ENCODE measurements at places on chromosomes 7 and 10. TPM values are rescaled to one million over a fixed set of nuclear protein-coding genes. Genes with fewer than 3 reads are reported as not detected.

Gene ZNF727
- total RNA-seq: not detected

DNA sequence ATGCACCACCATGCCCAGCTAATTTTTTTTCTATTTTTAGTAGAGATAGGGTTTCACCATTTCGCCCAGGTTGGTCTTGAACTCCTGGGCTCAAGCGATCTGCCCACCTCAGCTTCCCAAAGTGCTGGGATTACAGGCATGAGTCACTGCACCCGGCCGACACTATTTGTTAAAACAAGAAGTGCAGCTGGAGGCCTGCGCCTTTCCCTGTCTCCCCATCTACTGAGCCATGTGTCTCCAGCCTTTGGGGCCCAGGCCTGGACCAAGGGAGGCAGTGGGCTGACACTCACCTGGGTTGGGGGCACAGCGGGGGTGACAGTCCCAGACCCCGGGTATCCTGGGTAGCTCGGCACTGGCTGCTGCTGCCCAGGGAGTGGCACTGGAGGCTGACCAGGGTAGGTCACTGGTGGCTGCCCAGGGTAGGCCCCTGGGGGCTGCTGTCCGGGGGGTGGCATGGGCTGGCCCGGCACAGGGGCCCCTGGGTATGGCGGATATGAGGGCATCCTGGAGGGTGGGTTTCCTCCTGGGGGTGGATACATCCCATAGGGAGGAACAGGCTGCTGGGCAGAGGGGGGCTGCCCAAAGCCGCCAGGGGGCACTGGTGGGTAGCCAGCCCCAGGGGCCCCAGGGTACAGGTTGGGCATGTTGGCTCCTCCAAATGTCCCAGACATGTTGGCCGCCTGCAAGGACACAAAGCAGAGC lies 36.3 kb downstream of the PLAC9 start:
- DNase-seq: peak; percentile 66

DNA sequence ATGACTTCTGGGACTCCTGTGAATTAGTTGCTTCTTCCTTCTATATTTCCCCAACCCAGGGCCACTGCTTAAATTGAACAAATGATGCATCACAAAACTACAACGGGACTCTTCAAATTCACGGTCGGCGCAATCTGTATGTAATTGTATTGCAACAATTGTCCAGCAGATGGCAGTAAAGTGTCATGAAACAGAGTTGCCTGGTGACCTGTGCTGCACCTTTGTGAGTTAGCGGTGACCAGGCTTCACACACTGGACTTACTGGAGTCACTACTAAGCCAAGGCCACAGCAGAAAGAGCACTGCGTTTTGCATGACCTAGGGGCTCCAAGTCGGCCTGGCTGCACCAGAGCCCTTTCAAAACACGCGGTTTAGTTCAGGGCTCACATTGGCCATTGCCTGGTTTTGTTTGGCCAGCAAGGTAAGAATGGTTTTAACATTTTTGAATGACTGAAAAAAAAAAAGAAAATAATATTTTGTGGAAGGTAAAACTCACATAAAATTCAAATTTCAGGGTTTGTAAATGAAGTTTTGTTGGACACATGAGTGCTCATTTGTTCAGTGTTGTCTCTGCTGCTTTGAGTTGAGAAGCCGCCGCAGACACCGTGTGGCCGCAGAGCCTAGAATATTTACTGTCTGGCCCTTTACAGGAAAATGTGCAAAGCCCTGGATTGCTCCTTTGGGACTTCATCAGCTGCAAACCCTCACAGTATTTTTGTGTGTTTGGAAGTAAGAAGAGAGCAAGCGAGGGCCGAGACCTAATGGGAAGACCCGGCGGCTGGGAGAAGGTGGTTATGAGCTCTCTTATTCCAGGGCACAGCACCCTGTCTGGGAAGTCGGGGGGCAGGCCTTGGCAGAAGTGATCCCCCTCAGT lies 23.2 kb upstream of the ZNF32 start:
- peak; percentile 86 for DNase-seq

GRCh38 chr10:130363899-130364445 lies 227.8 kb downstream of the GLRX3 start:
- DNase-seq: no peak
